GDM1 (cell line): ENCODE measurements at places on chromosomes 4 and X.

- no peak for DNase-seq
Observed at GRCh38 chrX:8278557-8278956, 107.5 kb upstream of the VCX2 start.

DNA sequence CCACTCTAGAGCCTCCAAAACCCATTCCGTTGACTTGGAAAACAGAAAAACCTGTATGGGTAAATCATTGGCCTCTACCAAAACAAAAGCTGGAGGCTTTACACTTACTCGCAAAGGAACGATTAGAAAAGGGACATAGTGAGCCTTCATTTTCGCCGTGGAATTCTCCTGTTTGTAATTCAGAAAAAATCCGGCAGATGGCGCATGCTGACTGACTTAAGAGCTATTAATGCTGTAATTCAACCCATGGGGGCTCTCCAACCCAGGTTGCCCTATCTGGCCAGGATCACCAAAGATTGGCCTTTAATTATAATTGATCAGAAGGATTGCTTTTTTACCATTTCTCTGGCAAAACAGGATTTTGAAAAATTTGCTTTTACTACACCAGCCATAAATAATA lies 60.8 kb downstream of the ZNF732 start:
- peak; percentile 48 for DNase-seq

DNA sequence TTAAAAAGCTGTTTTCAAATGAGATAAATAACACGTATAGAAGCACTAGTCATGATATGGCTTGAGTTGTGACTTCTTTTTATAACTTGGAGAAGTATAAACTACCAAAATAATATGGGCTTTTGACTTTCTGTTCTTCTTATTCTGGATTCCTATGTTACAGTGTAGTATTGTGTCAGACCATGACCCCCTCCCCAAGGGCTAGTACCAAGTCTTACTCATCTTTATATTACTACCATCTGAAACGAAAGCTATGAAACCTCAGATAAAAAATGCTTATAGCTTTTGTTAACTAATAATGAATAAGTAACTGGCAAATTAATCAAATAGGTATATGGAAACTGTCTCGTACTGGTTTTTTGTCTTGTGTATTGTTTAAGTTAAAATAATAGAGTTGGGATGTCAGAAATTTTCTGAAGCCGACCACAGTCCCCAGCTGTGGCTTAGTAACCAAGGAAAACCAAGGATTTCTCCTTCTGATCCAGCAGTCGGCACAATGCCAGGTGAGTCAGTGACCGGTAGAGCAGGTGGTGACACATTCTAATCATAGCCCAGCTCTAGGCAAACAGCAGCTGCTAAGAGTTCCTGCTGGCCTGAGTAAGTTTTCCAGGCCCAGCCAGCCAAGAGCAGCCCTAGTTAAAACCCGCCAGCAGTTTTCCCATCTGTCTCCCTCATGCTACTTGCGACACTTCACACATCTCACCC lies 163.3 kb upstream of the PRDX4 start:
- no peak for DNase-seq

DNA sequence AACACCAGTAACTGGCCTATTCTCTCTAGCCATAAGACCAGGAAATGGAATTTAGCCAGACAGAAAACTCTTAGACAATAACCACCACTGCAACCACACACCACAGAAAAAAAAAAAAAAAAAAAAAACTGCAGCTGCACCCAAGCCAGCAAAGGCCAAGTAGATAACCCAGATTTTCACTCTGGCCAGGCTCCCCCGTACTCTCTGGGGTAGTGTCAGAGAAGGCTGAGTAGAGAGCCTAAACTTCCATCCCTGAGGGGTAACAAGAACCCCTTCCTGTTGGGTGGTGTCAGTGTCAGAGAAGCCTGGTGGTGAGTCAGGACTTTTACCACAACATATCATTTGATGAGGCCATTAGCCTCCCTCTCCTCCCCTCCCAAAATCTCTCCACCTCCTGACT lies 5.6 kb upstream of the DLG3 start:
- no peak for DNase-seq

DNA sequence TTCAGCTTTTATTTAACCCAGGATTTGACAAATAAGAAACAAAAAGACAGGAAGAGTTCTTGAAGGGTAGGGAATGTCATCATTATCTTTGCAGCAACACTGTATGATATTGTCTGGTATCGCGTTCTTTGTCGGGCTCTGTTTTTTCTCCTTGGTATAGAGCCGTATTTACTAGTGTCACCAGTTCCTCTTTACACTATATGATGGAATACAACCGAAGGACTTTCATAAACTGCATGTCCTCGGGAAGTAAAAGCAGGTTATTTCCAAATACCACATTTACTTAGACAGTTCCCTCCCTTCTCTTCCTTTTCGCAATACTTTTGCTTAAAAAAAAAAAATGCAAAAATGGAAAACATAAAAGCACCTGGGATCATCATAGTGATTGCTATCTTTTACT lies 96.6 kb upstream of the IL13RA1 start:
- no peak for DNase-seq

GRCh38 chrX:46202733-46203514 lies 342.3 kb downstream of the ZNF674 start:
- DNase-seq, result no peak

DNA sequence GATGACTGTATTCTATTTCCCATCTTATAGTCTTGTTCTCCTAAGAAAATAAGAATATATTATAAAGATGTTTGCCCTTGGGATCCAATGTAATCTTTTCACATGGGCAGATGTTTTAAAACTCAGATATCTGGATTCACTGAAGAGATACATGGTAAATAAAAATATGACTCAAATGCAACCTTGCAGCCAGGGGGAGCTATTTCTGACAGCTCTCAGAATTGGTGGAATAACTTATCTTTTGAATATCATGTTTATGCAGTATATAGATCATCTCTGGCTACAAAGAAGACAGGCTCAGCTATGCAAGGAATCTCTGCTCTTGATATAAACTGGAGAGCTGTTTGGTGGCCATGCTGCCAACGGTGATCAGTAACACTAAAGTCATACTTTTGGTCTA lies 274.7 kb downstream of the GLUD2 start:
- DNase-seq, result no peak

- DNase-seq, result no peak
Observed at GRCh38 chr4:8030121-8030781, 90.6 kb upstream of the AFAP1 start.

DNA sequence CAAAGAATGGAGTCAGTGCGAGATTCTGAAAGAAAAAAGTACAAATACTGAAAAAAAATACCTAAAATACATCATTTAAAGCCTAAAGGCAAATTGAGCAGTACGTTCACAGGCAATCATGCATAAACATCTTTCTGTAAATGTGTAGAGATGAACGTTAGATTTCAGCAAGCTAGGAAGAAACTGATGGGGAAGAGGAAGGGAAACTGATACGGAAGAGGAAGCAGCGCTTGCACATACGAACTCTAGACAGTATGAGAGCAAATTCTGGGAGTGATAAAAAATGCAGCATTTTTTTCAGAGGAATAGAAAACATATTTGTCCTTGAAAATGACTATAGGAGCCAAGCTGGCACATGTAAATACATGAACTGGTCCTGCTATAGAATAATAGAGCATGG lies 9.4 kb downstream of the ANKRD50 start:
- no peak for DNase-seq

- DNase-seq, result no peak
Observed at GRCh38 chrX:45614853-45615252, 414.2 kb upstream of the DIPK2B start.

DNA sequence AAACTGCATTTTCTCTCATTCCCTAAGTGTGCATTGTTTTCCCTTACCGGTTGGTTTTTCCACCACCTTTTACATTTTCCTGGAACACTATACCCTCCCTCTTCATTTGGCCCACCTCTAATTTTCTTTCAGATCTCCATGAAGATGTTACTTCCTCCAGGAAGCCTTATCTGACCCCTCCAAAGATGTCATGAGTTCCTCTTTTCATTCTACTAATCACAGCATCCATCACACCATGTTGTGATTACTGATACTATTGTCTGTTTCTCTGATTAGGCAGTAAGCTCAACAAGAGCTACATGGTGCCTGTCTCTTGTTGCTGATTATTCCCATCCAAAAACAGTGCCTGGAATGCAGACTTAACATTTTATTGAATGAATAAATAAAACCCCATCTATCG lies 2.9 kb upstream of the AFP start:
- DNase-seq, result no peak

DNA sequence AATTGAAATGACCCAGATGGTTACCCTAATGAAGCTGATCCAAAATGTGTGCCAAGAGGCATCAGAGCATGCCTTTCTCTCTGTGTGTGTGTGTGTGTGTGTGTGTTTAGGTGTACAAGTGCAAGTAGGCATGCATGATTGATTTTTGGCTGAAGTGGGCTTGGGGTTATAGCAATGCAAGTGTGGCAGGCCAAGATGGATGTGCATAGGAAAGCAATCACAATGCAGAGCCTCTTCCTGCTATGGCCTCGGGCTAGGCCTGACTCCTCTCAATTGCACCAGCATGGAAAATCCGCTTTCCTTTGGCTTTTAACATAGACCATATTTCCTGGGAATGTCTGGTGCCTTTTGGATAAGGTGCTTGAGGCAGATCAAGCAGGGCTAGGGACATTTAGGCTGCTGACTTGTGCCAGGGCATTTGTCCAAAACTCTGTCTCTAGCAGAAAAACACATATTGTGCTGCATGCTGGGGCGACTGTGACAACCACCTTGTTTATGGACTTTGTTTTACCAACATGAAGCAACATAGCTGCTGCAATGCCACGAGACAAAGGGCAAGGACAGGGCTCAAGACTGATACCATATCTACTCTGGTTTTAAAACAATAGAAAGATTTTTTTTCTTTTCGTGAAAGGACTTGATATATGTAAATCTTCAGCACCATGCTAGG lies 395.7 kb downstream of the RAPGEF2 start:
- no peak for DNase-seq

- peak; percentile 1 for DNase-seq
Observed at GRCh38 chr4:114694770-114695169, 96.2 kb downstream of the UGT8 start.

GRCh38 chr4:173177232-173177631 lies 8.6 kb downstream of the GALNT7 start:
- no peak for DNase-seq

DNA sequence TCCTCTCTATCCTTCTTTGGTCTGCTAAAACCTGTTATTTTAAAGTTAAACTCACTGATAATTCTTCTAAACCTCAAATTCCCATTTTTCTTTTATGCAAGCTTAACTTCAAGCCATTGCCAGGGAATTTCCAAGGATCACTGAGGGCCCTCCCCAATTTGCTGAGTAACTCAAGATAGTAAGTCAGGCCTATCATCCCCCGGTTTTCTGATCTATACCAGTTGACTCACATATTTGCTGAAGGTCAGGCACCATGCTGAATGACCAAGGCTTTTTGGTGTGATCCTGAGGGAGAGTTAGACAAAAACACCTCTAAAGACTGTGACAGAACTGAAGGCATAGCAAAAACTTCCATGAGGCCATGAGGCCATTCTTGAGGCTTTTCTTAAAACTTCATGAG lies 1301.9 kb downstream of the PCDH7 start:
- DNase-seq, result no peak

DNA sequence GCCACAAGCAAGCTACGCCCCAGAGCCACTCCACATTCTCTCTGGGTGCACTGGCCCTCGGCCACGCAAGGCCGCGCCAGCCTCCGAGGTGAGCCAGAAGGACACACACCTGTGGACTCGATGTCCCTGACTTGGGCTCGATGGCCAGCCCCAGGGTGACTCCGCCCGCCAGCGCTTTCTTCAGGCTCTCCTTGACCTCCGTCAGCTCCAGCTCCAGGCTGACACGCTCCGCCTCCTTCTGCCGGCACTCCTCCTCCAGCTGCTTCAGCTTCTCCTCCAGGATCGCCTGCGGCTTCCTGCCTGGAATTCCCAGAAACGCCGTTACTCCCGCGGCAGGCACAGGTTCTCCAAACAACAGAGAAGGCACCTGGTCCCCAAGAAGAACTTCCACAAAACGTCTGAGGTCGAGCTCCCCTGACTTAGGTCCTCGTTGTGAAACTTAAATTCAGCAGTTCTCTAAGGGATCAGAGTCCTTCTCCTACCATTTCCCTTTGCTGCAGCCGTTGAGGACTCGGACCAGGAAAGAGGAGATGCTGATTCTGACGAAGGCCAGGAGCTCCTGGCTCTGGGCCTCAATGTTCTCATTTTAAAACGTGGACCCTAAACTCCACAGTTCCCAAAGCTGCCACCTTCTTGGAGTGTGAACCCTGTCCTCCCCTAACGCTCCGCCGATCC lies 166.8 kb downstream of the AFAP1 start:
- no peak for DNase-seq
